ENCODE measurements at places on chromosomes 7 and 10. TPM values are rescaled to one million over a fixed set of nuclear protein-coding genes. Genes with fewer than 3 reads are reported as not detected.

Gene ZNF736
- 3.2 TPM for total RNA-seq

Gene DKK1
- 74.1 TPM for total RNA-seq

Gene ZNF316
- total RNA-seq, result 20.6 TPM

Gene HHEX
- 0.63 TPM for total RNA-seq

Gene INA
- 3.7 TPM for total RNA-seq

Gene CYP2C19
- total RNA-seq, result 0.14 TPM

Gene FAS
- 13.7 TPM for total RNA-seq

Gene MMP21
- total RNA-seq, result not detected

Gene PRSS1
- not detected for total RNA-seq

Gene CLDN15
- 3.1 TPM for total RNA-seq

Gene ATOH7
- total RNA-seq, result not detected

Gene IGFBP1
- not detected for total RNA-seq

Gene IDI2
- total RNA-seq, result not detected

Gene FAM25G
- total RNA-seq, result 5.3 TPM

Gene HOXA9
- not detected for total RNA-seq

Gene RARRES2
- not detected for total RNA-seq

Gene PRPF18
- 20.2 TPM for total RNA-seq

Gene MUC3A
- not detected for total RNA-seq

Gene MSMB
- 0.84 TPM for total RNA-seq

Gene C10orf88
- total RNA-seq, result 5.7 TPM

Gene GJD4
- total RNA-seq, result not detected

Gene AKR1C8
- total RNA-seq, result not detected

Gene STAG3
- 0.14 TPM for total RNA-seq

Gene CDC14C
- total RNA-seq, result not detected

Gene CCDC6
- 21.6 TPM for total RNA-seq

Gene GPR15LG
- 44.5 TPM for total RNA-seq

Gene HEPACAM2
- total RNA-seq, result not detected

Gene LEP
- 0.28 TPM for total RNA-seq

Gene CCM2
- 44.0 TPM for total RNA-seq

Gene CFAP43
- 0.09 TPM for total RNA-seq

All from airway epithelial cell (primary cell).